ENCODE measurements at places on chromosomes 7 and 10. TPM values are rescaled to one million over a fixed set of nuclear protein-coding genes. Genes with fewer than 3 reads are reported as not detected.

Gene LRGUK
- total RNA-seq = 1.9 TPM

GRCh38 chr7:108020585-108020984 is 17.6 kb upstream of the LAMB1 start:
- H3K4me1 ChIP-seq = no peaks in the 10 kb centered on the region
- no peaks in the 10 kb centered on the region for H3K36me3 ChIP-seq
- H3K4me3 ChIP-seq = no peak overlapping the region
- H3K27me3 ChIP-seq = no peaks in the 10 kb centered on the region
- no peak overlapping the region for H3K27ac ChIP-seq

Gene EGR2
- 0.41 TPM for total RNA-seq

DNA sequence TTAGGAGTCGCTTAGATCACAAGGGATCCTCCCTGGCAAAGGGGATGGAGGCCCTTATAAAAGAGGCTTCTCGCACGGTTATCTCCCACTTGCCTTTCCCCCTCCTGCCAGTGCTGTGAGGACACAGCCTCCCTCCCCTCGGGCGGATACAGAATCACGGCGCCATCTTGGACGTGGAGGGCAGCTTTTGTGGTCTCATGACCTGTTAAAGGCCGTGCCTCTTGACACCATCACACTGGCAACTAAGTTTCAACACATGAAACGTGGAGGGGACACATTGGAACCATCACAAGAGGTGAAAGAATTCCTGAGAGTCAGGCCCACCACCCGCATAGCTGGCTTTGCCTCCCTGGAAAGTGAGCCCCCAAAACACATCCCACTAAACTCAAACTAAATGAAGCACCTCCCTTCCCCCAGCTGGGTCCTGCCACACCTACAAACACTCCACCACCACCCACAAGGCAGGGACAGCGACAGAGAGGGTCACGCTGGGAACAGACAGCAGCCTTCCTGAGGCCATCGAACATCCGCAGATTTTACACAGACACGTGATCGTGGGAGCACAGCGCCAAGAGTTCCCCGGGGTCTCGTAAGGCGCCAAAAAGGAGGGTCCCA is 110.6 kb downstream of the TCERG1L start:
- H3K4me3 ChIP-seq = no peak overlapping the region
- H3K4me1 ChIP-seq = no peaks in the 10 kb centered on the region
- H3K27ac ChIP-seq = no peak overlapping the region

Gene POU6F2
- total RNA-seq = not detected

DNA sequence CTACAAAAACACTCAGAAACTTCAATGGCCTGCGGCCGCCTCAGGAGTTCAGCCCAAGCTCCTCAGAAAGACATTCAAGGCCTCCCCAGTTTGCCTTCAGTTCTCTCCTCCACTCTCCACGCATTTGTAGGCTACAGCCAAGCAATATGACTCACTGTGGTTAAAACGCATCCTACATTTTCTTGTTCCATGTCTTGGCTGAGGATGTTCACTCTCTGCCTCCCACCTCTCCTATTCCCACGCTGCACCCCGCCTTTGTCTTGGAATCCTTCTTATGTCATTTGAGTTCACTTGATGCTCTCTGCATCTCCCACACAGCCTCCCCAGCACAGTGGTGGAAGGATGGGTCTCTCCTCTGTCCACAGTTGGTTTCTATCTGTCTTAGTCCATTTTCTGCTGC is 184.8 kb downstream of the NPSR1 start:
- H3K4me3 ChIP-seq = no peak overlapping the region
- H3K27me3 ChIP-seq = no peaks in the 10 kb centered on the region
- no peaks in the 10 kb centered on the region for H3K4me1 ChIP-seq
- H3K27ac ChIP-seq = no peak overlapping the region
- no peak for DNase-seq

Gene NPFFR1
- total RNA-seq = not detected

Gene PALD1
- 54.7 TPM for total RNA-seq

DNA sequence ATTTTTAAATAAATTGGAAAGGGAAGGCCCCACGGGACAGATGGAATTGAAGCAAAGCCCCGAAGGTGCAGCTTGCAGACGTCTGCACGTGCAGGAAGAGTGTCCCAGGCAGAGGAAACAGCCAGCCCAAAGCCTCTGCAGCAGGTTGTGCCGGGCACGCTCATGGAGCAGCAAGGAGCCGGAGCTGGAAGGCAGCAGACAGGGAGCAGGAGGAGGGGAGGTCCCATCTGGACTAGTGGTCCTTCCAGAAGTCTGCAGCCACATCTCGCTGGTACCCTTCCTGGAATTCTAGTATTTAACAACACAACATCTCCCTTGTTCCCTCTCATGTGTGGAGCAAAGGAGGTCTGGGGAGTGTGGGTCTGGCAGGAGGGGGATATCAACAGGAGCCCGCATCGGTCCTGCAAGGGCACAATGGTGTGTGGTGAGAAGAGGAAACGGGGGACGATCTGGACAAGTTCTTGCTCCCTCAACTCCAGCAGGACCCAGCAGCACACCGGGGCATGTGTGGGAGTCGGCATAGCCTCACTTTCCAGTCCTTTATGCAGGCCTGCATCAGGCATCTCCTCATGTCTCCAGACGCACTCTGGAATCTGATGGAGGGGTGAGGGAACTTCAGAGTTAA is 169.3 kb downstream of the GRID1 start:
- peaks cover 4% of the 10 kb centered on the region for H3K4me1 ChIP-seq
- H3K4me3 ChIP-seq = no peak overlapping the region
- no peaks in the 10 kb centered on the region for H3K36me3 ChIP-seq
- H3K27me3 ChIP-seq = no peaks in the 10 kb centered on the region
- no peak overlapping the region for H3K27ac ChIP-seq
